ENCODE measurements at places on chromosomes 5 and 9.

DNA sequence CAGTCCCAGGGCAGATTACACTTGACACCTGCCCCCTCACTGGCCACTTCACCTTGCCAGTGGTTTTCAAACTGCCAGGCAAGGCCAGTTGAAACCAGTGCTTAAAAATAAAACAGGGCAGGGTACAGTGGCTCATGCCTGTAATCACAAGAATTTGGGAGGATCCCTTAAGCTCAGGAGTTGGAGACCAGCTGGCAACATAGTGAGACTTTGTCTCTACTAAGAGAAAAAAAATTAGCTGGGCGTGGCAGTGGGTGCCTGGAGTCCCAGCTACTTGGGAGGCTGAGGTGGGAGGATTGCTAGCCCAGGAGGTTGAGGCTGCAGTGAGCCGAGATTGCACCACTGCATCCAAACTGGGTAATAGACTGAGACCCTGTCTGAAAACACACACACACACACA is 58.1 kb downstream of the ROPN1L start:
- DNase-seq = no peak

GRCh38 chr5:166004006-166004405 is 2287.4 kb upstream of the WWC1 start:
- DNase-seq = no peak

DNA sequence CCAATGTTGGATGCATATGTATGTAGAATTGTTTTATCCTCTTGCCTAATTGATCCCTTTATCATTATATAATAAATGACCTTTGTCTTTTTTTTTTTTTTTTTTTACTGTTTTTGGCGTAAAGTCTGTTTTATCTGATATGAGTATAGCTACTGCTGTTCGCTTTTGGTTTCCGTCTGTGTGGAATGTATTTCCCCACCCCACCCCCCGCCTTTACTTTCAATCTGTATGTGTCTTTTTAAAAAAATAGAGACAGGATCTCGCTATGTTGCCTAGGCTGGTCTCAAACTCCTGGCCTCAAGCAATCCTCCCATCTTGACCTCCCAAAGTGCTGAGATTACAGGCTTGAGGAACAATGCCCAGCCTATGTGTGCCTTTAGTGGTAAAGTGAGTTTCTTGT is 11.3 kb downstream of the AHRR start:
- no peak for DNase-seq

GRCh38 chr5:17289681-17290539 is 72.5 kb downstream of the BASP1 start:
- no peak for DNase-seq

GRCh38 chr5:138792195-138792790 is 39.1 kb downstream of the CTNNA1 start:
- no peak for DNase-seq
